ENCODE measurements at places on chromosomes 4 and X.
A peak's percentile ranks its signal among the peaks of the same experiment; 100 is the strongest.

DNA sequence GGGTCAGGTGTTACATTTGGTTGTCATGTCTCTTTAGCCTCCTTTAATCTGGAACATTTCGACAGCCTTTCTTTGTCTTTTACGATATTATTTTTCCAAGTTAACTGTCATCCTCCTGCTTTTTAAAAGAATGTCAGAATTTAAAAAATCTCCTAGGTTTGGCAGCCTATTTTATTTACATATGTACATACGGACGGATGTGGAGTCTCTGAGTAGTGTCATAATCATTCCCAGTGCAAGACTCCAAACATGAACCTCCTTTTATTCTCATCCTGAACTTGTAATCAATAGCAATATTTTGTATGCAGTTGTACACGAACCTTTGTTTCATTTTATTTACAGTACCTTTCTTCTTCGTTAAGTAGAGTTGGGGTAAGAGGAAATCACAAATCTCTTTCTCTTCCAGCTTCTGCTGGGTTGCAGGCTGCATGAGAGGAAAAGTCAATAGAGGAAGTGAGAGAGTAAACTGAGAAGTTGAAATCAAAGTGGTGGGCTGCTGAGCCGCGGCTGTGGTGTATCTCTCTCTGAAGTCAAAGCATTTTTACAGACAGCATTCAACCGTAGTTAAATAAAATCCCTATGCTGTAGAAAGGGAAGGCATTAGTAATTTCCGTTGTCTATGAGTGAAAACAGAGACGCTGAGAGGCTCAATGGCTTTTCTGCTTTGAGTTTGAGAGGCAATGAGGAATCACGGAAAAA, 53.9 kb upstream of the RPS6KA3 start:
- DNase-seq = peak; percentile 56

DNA sequence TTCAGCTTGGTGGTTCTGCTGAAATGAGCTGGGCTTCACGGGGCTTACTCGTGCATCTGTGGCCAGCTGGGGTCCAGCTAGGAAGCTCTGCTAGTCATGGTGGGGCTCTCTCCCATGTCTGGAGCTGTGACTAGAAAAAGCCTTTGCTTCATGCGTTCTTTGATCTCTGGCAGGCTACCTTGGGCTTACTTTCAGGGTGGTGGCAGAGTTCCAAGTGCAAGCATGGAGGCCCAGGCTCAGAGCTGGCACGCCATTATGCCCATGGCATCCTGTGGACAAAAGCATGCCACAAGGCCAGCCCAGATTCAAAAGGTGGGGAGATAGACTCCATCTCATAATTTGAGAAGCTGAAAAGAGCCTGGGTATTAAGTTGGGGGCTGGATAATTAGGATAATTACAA, 55.4 kb upstream of the GBA3 start:
- no peak for DNase-seq

- no peak for DNase-seq
Observed at GRCh38 chr4:139581096-139581495, 25.1 kb upstream of the SETD7 start.

DNA sequence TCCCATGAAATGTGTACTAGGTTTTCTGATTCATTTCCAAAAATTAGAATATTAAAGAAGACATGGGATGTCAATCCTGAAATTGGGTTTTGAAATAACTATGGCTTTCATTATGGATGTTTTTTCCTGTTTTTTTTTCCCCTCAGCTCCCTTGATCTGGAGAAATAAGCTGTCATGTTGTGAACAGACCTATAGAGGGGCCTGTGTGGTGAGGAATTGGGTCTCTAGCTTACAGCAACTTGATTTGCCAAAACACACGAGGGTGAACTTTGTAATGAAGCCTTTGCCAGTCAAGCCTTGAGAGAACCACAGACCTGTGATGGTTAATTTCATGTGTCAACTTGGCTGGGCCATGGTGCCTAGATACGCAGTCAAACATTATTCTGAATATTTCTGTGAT, 2413.6 kb downstream of the PCDH7 start:
- no peak for DNase-seq

DNA sequence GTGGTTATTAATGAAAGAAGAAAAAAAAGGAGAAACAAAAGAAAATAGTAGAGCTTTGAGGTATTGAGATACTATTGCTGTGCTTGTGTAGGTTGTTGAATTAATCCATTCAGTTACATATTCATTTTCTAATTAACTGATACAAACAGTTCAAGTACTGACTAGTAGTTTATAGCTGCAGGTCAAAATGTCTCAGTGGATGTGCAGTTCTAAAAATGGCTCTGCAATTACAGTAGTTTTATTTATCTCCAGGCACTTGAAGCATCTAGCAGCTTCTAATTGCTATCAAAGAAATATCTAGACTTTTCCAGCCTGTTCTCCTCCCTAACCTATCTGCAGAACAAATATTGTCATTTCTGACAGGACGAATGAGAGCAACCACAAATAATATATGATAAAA, 1887.7 kb upstream of the PCDH7 start:
- DNase-seq = no peak

- no peak for DNase-seq
Observed at GRCh38 chrX:128739539-128739938, 687.3 kb upstream of the ACTRT1 start.

DNA sequence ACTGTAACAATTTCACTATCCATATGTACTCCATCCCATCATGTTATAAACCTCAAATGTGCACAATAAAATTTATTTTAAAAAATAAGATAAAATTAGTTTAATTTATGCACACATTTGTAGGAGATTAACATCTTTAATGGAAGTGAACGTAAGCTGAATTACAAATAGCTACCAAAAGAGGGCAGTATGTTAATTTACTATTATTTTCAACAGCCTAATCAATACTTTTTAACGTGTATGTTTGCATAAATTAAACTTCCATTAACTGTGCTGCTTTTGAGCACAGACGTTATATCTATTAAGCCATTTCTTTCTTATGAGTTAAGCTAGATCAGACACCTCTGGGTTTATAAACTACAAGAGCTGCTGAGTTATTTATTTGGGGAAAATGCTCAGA, 56.5 kb upstream of the PHKA2 start:
- no peak for DNase-seq

DNA sequence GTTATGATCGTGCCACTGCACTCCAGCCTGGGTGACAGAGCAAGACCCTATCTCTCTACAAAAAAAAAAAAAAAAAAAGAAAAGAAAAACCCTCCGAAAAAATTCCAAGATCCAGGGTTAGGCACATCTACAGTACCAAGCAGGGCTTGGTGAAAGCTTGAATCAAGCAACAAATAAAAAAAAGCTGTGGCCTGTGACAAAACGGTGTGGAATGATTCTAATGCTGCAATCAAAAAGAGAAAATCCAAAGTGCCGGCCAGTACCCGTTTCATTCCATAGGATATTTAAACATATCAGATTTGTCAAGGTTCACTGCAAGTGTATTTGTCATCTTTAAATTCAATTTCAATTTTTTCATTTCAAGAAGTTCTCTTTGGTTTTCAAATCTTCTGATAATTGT, 20.5 kb downstream of the RWDD4 start:
- no peak for DNase-seq

DNA sequence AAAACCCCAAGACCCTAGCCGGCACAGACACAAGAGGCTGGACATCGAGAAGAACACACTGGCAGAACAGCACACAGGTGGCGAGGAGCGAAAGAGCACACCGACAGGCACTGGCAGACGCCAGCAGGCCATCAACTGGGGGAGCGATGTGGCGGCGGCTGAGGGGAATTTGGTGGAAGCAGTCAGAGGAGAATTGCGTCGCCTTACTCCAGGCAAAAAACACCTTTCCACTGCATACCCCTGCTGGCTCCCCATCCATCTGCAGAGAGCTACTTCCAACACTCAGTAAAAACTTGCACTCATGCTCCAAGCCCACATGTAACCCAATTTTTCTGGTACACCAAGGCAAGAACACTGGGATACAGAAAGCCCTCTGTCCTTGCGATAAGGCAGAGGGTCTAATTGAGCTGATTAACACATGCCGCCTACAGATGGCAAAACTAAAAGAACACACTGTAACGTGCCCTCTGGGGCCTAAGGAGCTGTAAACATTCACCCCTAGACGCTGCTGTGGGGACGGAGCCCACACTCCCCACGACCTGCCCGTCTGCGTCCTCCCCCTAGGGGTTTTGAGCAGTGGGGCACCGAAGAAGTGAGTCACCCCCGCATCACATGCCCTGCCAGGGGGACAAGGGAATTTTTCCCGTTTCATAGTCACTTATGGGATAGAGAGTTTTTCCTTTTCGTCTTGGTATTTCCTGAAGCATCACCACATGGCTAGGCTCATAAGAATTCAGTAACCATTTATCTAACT, 262.3 kb downstream of the KCTD8 start:
- no peak for DNase-seq
